ENCODE measurements at places on chromosomes 1 and 21.

DNA sequence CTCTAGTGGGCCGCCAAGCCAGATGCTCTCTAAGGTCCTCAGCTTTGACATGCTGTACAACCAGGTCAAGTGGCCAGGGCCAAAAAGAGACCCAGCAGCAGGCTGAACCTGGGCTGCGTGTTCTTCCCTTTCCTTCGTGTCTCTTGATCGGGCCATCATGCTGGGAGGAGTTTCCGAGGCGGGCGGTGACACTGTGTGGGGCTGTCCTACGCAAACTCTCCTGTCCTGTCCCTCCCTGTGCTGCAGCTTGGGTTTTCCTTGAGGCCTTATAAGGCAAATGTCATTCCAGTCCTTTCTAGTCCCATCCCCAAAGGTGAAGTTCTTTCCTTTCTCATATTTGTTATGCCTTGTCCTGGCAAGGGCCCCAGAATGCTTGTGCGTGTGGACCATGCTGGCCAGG lies 56.7 kb downstream of the ARHGEF10L start:
- H3K36me3 ChIP-seq: no peaks in the 10 kb centered on the region
- no peaks in the 10 kb centered on the region for H3K4me1 ChIP-seq
- no peak overlapping the region for H3K4me3 ChIP-seq
- no peak for DNase-seq
- peaks cover 2% of the 10 kb centered on the region for H3K27me3 ChIP-seq

- H3K4me3 ChIP-seq: no peak overlapping the region
- H3K4me1 ChIP-seq: no peaks in the 10 kb centered on the region
- DNase-seq: no peak
- H3K36me3 ChIP-seq: no peaks in the 10 kb centered on the region
These were observed 109.8 kb downstream of the GLIS1 start for GRCh38 chr1:53629101-53629691.

DNA sequence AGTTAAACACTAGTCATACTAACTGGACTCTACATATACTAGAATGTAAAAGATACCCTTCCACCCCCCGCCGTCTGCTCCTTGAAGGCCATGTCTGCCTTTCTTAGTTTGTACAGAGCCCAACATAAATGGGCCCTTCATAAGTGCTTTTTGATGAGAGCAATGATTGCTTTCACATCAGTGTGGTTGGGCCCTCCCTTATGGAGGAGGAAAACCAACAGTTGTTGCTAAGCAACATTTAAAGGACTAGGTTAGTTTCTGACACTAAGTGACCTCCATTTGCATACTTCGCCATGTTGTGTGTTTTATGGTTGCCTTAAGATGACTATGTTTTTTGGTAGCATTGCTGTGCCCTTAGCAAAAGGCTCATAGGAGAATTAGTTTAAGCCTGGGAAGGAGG lies 182.0 kb upstream of the SGIP1 start:
- no peaks in the 10 kb centered on the region for H3K27me3 ChIP-seq
- peak overlapping the region; percentile 63 for H3K27ac ChIP-seq
- DNase-seq: no peak
- H3K4me1 ChIP-seq: peaks cover 90% of the 10 kb centered on the region
- peaks cover 23% of the 10 kb centered on the region for H3K36me3 ChIP-seq

DNA sequence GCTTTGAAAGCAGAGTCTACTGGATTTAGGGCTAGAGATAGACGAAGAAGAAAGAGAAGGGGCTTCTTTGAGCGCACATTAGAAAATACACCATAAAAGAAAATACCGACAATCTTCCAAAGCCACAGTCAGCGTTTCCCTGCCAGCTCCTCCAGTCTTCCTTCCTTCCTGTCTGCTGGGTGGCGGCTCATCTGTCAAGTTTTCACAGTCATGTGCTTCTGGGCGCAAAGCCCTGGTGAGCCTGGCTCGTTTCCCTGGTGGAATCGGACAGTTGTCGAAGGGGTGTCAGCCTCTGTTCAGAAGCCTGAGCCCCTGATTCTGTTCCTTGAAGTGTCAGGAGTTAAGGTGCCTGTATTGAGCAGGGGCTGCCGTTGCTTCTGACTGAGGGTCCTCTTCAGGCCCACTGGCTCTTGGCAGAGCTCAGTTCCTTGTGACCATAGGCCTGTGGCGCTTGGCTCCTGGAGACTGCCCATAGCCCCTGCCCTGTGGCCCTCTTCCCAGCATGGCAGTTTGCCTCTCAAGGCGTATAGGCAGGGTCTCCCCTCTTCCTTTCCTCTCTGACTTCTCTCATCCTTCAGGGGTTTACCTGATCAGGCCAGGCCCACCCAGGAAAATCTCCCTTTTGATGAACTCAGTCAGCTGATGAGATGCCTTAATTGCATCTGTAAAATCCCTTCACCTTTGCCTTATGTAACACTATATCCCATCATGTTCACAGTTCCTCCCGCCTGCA lies 58.6 kb downstream of the ADARB1 start:
- no peak for DNase-seq
- no peak overlapping the region for H3K4me3 ChIP-seq
- no peaks in the 10 kb centered on the region for H3K36me3 ChIP-seq
- no peak overlapping the region for H3K27ac ChIP-seq
- no peaks in the 10 kb centered on the region for H3K27me3 ChIP-seq

DNA sequence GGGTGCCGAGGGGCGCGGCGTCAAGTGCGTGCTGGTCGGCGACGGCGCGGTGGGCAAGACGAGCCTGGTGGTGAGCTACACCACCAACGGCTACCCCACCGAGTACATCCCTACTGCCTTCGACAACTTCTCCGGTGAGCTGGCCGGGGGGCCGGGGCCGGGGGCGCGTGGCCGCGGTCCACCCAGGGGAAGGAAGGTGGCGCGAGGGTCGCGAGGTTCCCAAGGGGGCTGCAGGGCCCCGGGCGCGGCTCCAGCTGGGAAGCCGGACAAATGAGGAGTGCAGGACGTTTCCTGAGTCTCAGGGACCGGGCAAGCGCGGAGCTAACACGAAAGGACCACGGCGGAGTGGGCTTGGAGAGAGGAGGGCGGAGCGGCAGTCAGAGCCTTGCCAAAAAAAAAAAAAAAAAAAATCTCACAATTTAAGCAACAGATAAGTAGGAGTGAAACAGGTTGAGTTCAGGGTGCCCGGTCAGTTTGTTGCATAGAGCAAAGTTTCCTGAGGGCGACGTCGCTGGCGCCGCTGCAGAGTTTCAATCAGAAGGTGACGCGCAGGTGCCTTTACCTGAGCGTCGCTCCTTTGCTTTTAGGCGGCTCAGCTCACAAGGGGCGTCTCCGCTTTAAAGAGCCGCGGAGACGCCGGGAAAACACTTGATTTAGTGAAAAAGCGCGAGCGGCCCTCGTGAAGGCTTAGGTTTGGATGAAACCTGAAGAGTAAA lies 750 bp downstream of the RHOU start:
- H3K27me3 ChIP-seq: peaks cover 18% of the 10 kb centered on the region
- no peaks in the 10 kb centered on the region for H3K36me3 ChIP-seq
- DNase-seq: peak; percentile 26
- H3K27ac ChIP-seq: no peak overlapping the region

DNA sequence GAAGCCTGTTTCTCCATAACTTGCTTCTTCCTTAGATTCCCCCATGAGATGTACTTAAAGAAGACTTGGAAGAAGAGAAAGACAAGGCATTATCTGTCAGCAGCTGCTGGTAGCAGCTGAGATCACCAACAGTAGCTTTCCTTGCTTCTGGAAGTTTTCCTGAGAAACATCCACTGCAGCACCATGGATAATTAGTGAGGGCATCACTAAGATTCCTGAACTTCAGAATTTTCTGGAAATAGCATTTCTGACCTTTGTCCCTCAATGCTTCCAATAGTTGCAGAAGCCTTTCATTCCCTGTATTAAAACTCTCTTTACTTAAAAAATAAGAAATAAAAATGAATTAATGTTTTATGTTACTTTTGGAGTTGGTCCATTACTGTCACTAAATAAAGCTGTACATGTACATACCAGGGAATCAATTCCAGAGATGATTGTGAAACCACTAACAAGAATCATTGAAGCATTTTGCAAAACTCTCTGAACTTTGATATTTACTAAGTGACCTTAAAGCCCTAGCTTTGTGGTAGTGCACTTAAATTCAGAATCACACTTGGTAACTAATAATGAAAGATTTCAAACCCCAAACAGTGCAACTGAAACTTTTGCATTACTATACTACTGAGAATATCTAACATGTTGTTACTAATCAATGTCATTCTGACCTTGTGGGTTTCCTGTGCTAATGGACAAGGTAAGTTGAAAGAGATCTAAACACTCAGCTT lies at the start of gene CFHR4:
Gene CFHR4 (plus strand): TSS at position 538 of the 725 bp plus-strand sequence. CDS start 99 bp downstream, at position 637.
- DNase-seq: no peak
- no peaks in the 10 kb centered on the region for H3K36me3 ChIP-seq
- H3K4me1 ChIP-seq: no peaks in the 10 kb centered on the region
- no peak within 1 kb of the TSS for H3K4me3 ChIP-seq
- peaks cover 1% of the 10 kb centered on the region for H3K27me3 ChIP-seq
- H3K27ac ChIP-seq: no peak within 1 kb of the TSS

- H3K27ac ChIP-seq: no peak overlapping the region
- H3K4me3 ChIP-seq: no peak overlapping the region
- H3K36me3 ChIP-seq: no peaks in the 10 kb centered on the region
These were observed 5.5 kb upstream of the FOXO6 start for GRCh38 chr1:41355761-41356160.

Measured in naive thymus-derived CD8-positive, alpha-beta T cell (primary cell).